T-cell (primary cell): ENCODE measurements at places on chromosomes 7 and 10. TPM values are rescaled to one million over a fixed set of nuclear protein-coding genes. Genes with fewer than 3 reads are reported as not detected.

DNA sequence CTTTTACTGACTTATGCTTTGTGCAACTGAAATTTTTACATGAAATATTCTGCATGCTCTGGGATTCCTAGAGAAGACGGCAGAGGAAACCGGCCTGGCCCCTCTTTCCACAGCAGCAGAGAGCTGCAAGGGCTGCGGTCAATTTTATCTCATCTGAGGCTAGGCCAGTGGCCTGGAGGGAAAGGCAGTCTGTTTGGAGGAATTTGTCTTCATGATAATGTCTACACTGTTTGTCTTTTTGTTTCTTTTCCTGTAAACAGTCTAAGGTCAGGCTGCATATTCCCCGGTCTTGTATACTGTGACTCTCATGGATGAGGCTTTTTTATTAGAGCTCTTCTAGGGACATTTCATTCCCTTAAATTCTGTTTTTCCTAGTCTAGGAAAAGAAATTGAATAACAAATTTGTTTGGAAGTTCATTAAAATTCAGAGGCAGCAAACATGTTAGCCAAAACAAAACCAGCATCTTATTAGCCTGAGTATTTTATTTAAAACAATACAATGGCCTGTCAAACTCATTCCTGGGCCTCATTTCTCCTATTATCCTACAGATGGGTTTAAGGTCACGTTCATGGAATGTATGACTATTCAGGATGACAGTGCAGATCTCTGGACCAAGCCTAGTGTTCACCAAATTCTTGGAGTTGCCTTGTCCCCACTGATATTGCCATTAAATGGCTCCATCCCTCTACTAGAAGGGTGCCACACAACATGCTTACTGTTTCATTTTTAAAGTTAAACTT is 26.4 kb downstream of the LAMB4 start:
- no peak overlapping the region for H3K27ac ChIP-seq
- H3K4me1 ChIP-seq, result no peaks in the 10 kb centered on the region

DNA sequence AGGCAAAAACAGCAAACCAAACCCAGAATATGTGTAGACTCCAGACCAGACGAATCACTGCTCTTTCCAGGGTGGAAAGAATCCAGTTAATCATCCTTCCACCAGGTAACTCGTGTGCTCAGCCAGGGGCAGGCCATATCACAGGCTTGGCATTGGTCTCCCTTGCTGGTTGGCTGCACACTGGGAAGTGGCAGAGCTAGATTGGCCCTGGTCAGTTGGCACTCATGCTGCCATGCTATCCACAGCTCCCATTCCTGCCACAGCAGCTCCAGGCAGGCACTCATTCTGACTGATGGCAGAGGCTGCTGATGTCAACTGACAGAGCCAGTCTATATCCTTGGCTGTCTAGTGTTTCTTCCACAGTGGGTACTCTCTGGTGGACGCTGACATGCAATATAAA is 9.7 kb upstream of the GDF10 start:
- no peak overlapping the region for H3K4me3 ChIP-seq
- peaks cover 15% of the 10 kb centered on the region for H3K4me1 ChIP-seq
- H3K36me3 ChIP-seq, result no peaks in the 10 kb centered on the region
- H3K27me3 ChIP-seq, result no peaks in the 10 kb centered on the region

DNA sequence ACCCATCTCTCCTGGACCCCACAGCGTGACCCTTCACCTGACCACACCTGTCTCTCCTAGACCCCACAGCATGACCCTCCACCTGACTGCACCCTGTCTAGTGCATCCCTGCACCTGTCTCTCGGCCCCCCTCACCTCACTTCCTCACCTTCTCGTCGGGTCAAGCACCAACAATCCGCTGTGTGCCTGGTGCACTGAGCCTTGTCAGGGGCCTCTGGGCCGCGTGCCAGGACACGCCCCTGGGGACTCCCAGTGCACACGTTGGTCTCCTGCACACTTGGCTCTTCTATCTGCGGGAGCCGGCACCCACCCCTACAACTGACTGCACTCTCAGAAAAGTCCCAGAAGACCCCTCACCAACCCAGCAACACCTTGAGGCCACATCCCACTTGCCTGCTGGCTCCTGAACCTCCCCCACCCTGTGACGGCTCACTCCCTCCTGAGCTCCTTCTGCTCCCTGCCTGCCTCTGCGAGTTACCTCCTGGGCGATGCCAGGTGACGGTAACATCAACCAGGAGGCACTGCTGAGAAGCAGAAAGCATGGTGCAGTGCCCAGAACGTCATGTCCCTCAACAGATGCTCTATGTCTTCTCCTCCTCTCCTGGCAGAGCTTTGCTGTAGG is 147.6 kb downstream of the DIP2C start:
- H3K27me3 ChIP-seq, result peaks cover 48% of the 10 kb centered on the region
- H3K4me1 ChIP-seq, result no peaks in the 10 kb centered on the region
- no peaks in the 10 kb centered on the region for H3K36me3 ChIP-seq
- no peak overlapping the region for H3K4me3 ChIP-seq

The ACTL6B gene
- total RNA-seq, result not detected
